ENCODE measurements at places on chromosomes 12 and 14. TPM values are rescaled to one million over a fixed set of nuclear protein-coding genes. Genes with fewer than 3 reads are reported as not detected.

- no peak overlapping the region for H3K27ac ChIP-seq
- no peak overlapping the region for H3K4me3 ChIP-seq
- H3K36me3 ChIP-seq: peaks cover 93% of the 10 kb centered on the region
- no peaks in the 10 kb centered on the region for H3K4me1 ChIP-seq
- DNase-seq: no peak
- H3K27me3 ChIP-seq: no peaks in the 10 kb centered on the region
These were observed 21.3 kb downstream of the POLE start for GRCh38 chr12:132665794-132666193.

GRCh38 chr14:21978184-21978998 lies 304.8 kb upstream of the OR4E1 start:
- DNase-seq: peak; percentile 51

- DNase-seq: no peak
- H3K27me3 ChIP-seq: no peaks in the 10 kb centered on the region
- H3K4me3 ChIP-seq: no peak overlapping the region
- no peaks in the 10 kb centered on the region for H3K36me3 ChIP-seq
- H3K27ac ChIP-seq: no peak overlapping the region
These were observed 25.5 kb upstream of the TXNRD1 start for GRCh38 chr12:104189915-104190555.

DNA sequence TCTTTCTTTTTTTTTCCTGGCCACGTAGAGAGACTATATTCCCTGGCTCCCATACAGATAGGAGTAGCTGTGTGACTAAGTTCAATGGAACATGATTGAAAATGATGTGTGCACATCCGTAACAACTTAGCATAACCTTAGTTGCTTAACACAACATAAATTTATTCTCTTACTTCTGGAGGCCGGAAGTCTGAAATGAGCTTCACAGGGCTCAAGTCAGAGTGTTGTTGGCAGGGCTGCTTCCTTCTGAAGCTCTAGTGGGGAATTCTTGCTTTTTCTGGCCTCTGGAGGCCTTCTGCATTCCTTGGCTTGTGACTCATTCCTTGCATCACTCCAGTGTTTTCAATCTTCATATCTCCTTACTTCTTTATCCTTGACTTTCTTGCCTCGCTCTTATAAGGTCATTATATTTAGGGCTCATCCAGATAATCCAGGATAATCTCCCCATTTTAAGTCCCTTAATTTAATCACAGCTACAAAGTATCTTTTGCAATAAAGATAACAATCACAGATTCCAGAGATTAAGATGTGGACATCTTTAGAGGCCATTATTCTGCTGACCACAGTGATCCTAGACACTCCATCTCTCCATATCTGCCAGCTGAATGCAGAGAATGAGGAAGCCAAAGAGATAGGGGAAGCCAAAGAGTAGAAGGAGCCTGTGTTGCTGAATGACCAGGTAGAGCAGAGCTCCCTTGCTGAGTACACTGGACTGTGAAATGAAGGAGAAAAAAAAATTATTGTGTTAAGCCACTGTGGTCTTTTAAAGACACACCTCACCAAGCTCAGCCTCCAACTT lies 21.0 kb upstream of the SNX6 start:
- no peak overlapping the region for H3K4me3 ChIP-seq
- no peaks in the 10 kb centered on the region for H3K36me3 ChIP-seq
- DNase-seq: no peak
- H3K27ac ChIP-seq: no peak overlapping the region
- H3K4me1 ChIP-seq: no peaks in the 10 kb centered on the region
- H3K27me3 ChIP-seq: no peaks in the 10 kb centered on the region

FAM186B gene
- 0.65 TPM for total RNA-seq

DNA sequence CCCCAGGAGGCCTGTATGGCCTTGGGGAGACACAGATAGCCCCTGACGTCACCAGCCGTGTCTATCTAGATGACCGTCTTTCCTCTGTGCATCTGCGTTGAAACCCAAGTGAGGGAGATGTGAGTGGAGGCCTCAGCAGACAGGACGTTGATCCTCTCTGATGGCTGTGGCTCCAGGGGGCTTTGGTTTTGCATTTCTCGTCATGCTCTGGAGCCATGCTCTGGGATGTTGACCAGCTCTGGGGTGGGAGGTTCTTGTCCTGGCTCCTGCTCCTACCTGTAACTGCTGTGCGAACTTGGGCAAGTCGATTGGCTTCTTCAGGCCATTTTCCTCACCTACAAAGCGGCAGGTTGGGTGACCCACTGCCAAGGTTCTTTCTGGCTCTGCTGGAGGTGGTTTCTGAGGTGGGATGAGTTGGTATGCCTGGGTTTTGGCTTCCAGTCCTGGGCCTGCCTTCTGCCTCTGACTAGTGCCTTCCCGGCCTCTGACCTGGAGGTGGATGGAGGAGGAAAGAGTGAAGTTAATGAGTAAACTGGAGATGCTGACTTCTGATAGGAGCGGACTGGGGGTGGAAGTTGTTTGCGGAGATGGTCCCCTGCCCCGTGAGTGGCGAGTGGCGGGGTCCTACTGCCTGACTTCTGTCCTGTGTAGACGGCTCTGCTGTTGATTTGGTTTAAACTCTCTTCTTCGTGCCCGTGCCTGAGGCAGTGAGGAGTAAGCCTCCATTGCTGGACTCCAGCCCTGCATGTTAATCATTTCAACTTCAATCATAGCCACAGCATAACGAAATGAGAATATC lies 8.4 kb downstream of the TSPAN9 start:
- no peaks in the 10 kb centered on the region for H3K36me3 ChIP-seq
- DNase-seq: no peak
- peak overlapping the region; percentile 66 for H3K27ac ChIP-seq
- peaks cover 50% of the 10 kb centered on the region for H3K4me1 ChIP-seq
- H3K4me3 ChIP-seq: no peak overlapping the region
- no peaks in the 10 kb centered on the region for H3K27me3 ChIP-seq

DNA sequence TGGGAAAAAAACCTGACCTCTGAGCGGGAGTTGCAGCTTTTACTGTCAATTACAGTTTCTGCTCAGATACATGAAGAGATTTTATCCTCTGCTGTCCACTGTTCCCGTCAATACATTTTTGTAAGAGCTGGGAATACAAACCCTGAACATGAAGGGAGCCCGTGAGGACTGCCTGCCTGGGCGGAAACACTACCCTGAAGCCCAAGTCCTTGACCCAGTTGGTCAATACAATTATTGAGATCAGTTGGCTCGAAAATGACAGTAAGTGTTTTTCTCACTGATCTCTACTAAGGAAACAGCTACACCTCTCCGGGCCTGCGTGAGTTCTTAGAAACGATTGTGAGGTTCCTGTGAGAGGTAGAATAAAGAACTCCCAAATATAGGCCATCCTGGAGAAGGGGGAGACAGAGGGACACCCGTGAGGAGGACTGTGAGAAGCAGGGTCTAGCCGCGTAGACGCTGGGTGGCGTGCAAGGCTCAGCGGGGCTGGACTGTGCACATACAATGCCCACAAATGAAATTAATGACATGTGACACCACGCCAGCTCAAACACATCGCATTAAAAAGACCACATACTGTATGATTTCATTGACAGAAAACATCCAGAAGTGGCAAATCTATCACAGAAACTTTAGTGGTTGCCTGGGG lies 509.5 kb downstream of the TMEM132D start:
- H3K4me3 ChIP-seq: no peak overlapping the region
- H3K4me1 ChIP-seq: peaks cover 8% of the 10 kb centered on the region
- H3K27me3 ChIP-seq: no peaks in the 10 kb centered on the region
- no peak overlapping the region for H3K27ac ChIP-seq
- DNase-seq: no peak
- no peaks in the 10 kb centered on the region for H3K36me3 ChIP-seq

MYH6 gene
- 0.62 TPM for total RNA-seq

All from lower lobe of right lung (tissue), 2 donors.